ENCODE measurements at places on chromosomes 3 and 15. TPM values are rescaled to one million over a fixed set of nuclear protein-coding genes. Genes with fewer than 3 reads are reported as not detected.
A peak's percentile ranks its signal among the peaks of the same experiment; 100 is the strongest.

DNA sequence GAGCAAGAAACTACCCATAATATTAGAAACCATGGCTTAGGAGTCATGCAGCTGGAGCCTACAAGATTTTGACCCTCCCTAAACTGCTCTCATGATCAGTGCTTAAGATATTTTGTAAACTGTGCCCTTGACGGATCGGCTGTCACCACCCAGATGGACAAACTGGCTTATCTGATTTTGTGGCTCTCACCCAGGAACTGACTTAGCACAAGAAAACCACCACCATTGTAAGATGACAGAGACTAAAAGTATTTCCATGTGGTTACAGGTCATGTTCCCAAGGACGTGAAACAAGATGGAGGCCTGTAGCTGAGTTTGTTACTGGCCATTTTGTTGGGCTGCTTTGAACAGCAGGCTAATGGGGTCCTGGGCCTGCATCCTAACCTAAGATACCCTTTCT lies 940.9 kb downstream of the OTOL1 start:
- peak; percentile 74 for DNase-seq

DNA sequence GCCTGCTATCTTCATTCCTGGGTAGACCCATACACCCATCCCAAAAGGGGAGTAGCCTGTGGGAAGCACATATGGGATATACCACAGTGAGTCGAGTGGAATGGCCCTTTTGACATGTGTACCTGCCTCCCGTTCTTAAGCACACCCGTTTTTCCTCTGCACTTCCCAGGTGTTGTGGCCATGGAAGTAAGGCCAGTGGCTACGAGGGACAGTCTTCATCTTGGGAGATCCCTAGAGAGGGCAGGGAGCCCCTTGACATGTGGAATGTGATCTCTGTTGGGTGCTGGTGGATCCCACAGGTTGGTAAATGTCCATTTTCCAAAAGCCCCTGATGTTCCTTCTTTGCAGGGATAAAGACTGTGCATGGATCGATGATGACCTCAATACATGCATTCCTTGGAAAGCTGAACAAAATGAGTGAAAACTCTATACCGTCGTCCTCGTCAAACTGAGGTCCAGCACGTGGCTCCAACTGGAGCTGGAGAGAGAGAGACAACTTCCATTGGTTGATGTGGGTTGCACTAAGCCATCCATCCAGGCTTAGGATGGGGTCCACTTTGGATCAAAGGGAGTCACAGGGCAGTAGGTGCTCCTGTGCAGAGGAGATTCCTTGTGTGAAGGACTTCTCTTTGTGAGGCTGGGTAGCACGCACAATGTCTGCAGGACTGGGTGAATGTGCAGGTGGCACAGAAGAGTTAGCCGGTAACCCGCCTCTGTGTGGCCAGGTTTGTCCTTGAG lies 136.8 kb downstream of the SNRPN start:
- DNase-seq: no peak

DNA sequence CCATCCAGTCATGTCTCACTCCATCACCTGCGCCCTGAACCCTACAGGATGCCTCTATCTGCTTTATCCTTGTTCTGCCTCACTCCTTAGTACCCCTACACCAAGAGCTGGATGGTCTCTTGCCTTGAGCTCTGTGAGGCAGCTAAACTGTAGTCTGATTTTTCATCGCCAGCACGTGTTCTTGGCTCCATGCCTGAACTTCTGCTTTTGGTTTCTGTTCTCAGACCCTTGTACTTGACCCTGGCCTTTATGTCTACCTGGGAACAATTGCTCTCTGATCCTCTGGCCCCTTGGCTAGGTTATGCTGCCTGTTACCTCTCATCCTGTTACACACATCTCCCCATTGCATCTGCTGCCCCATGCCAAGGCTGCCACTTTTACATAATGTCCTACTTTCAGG lies 318.0 kb upstream of the LMCD1 start:
- no peak for DNase-seq

DNA sequence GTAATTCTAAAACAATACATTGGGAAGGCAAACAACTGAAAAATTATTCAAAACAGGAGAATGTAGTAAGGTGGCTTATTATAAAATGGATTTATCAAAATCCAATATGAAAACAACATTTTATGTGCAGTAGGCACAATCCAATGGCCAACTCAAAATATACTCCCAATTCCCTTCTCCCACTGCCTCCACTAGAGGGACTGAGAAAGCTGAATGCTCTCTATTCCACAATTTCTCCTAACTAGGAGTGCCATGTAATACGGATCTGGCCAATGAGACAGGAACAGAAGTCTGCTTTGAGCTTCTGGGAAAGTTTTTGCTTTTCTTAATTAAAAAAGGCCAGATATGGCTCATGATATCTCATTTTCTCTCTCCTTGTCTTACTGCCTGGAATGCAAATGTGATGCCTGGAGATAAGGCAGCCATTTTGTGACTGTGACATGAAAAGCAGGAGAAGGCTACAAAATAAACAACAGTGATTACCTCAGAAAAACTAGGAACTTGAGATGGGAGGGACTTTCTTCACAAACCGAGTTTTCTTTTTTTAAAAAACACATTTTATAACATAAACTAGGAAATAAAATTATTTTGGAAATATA lies 18.8 kb upstream of the VGLL4 start:
- peak; percentile 47 for DNase-seq

DNA sequence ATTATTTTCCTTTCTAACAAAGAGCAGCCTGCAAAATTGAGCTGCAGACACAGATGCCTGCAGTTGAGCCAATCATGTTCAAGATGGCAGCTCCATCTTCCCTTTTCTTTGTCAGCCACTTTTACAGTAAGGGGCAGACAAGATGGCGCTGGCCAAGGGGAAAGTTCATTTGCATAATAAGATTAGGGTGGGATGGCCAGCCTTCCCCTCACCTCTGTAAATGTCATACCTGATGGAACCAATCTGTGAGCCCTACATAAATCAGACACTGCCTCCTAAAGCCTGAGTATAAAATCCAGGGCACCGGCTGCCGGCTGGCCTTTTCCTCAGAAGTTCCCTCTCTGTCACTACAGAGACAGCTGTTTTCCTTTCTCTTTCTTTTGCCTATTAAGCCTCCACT lies 15.8 kb downstream of the PATL2 start:
- DNase-seq: no peak

- peak; percentile 46 for DNase-seq
Measured at GRCh38 chr3:53137835-53138446, 7.7 kb upstream of the RFT1 start.

- no peak for DNase-seq
Measured at GRCh38 chr3:45821127-45821526, 20.8 kb downstream of the LZTFL1 start.

- DNase-seq: peak; percentile 23
Measured at GRCh38 chr3:4355401-4356219, 52.4 kb downstream of the SETMAR start.

- no peak for DNase-seq
Measured at GRCh38 chr15:39198044-39199000, 382.6 kb upstream of the THBS1 start.

DNA sequence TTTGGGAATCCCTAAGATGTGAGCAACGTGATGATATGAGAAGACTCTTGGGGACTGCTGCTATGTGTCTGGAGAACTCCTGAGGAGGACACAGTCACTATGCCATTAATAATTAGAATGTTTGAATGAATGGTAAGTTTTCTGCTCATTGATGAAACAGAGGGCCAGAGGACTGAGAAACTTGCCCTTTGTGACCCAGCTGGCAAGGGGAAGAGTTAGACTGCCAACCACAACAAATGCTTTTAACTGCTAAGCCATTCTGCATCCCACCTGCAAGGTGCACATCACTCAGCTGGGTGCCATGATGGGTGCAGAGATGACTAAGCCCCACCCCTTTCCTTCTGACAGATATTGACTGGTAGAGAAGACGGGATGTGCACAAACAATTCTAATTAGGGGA lies 249.6 kb downstream of the THRB start:
- DNase-seq: no peak

DNA sequence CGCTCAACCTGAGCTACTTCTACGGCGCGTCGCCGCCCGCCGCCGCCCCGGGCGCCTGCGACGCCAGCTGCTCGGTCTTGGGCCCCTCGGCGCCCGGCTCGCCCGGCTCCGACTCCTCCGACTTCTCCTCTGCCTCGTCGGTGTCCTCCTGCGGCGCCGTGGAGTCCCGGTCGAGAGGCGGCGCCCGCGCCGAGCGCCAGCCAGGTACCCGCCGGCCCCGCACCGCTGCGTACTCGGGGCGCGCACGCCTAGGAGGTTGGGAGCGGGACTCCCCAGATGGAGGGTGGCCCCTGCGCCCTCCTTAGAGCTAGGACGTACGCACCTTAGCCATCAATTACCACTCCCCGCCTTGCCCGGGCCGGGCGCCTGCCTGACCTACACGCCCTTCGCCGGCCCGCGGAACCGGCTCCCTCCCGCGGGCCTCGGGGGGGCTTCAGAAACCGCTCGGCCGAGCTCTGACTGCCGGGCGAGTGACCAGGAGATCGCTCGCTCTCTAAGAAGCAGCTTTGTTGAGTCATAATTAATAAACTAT lies 466 bp downstream of the NFKBIZ start:
- DNase-seq: no peak

GRCh38 chr15:33201491-33202231 lies 7.1 kb upstream of the FMN1 start:
- DNase-seq: peak; percentile 92

The LTF gene
- total RNA-seq: 0.72 TPM

The PRSS50 gene
- not detected for total RNA-seq

The TUSC7 gene
- not detected for total RNA-seq

Data from RPMI7951 (cell line).